ENCODE measurements at places on chromosomes 7 and 10. TPM values are rescaled to one million over a fixed set of nuclear protein-coding genes. Genes with fewer than 3 reads are reported as not detected.

DNA sequence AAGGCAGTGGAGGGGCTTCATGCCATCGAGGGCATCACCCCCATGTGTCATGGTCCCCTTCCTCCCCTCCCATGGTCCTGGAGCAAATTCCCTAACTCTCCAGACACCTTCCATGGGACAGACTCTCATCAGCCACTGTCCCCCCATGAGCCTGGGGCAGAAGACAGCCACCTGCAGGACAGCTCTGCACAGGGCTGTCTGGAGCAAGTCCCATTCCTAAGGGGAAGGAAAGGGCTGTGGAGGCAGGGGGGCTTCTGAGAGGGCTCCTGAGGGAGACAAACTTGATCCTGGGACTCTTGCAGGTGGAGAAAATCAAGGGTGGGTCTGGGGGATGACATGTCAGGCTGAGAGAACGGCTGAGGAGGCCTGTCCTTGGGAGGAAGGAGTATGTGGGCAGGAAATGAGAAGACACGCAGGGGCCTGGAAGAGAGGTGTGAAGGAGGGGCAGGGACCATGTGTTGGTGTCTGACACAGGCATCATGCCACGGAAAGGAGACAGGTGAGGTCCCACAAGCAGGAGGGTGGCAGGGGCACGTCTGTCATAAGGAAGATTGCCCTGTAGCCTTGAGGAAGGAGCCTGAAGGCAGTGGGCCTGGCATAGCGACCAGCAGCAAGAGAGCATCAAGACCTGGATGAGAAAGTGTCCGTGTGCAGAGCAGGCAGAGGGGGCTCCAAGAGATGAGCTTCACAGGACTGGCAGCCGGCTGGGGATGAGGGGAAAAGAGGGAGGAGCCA is 14.4 kb upstream of the GDF10 start:
- no peak for DNase-seq

GRCh38 chr7:95737828-95738505 is 34.4 kb upstream of the DYNC1I1 start:
- no peak for DNase-seq

GRCh38 chr7:2105917-2106316 is 126.8 kb downstream of the MAD1L1 start:
- DNase-seq = no peak

- DNase-seq = no peak
Measured at GRCh38 chr10:49368256-49368655, 27.6 kb downstream of the DRGX start.

DNA sequence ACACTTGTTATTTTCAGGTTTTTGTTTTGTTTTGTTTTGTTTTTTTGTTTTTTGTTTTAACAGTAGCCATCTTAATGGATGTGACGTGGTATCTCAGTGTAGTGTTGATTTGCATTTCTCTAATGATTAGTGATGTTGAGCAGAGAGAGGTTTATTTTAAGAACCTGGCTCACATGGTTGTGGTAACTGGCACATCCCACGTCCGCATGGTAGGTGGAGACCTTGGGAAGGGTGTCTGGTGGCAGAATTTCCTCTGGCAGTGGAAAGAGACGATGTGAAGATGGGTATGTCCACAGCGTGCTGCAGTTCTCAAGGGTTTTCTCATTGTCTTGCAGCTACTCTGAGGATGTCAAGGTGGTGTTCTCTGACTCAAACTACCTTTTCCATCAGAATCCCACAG is 252.2 kb downstream of the GALNT17 start:
- DNase-seq = peak; percentile 76

DNA sequence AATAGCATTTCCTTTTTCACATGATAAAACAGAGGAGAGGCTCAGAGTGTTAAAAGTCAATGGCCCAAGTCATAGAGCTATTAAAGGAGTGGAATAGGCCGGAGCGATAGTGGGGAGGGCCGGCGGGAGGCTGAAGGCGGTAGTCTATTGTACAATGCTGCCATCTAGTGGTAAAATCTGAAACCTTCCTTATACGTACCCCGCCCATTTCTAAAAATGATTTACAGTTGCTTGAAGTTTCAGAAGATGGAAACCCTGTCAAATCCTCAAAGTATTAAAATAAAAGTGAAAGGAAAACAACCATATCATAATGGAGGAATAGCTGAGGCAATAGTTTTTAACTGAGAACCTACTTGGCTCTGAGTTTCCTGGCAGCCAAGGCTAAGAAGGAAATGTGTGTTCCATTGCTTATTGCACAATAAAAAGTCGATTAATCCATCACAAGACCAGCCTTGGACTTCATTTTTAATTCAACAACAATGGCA is 209.1 kb downstream of the CCSER2 start:
- DNase-seq = no peak

DNA sequence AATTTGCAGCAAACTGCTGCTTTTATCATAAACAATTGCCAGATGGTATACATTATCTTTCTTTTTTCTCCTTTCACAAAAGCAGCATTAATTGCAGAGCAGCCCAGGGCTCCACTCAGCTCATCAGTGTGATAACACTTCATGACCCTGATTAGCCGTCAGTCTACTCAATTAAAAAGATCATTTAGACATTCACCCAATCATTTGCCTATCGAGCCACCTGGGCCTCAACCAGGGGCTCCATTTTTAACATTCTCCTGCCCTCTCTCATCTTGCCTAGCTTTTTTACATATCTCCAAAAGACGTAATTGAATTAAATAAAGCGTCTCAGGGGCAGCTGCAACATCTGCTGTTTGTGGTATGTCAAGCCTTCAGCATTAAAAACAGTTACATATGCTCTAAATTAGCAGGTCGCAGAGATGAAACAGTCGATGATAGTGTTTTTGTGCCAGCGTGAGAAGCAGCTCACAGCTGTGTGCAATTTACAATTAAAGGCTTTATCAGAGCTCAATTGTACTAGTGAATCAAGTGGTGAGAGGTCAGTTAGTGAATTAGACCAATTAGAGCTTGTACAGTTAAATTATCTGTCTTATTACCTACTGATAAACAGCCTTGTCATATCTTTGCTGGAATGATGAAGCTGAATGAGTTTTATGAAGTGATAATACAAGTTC is 522.5 kb downstream of the ETV1 start:
- DNase-seq = no peak

GRCh38 chr10:12862459-12862858 is 139.1 kb downstream of the CCDC3 start:
- no peak for DNase-seq

DNA sequence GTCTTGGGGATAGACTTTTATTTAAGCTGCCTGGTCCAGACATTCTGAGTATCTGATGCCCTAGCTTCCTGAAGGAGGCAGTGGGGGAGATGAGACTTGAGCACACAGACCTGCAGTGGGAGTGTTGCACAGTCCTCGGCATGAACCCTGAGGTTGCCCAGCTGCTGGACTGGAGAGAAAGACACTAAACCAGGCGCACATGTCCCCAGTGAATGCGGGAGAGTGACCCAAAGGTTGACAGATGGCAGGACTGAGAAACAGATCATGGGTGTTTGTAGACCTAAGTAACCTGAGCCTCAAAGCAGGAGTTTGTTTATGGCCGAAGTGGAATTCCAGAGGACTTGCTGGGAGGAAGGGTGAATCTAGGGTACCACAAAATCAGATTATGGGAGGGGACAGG is 15.7 kb upstream of the MSRB2 start:
- DNase-seq = no peak

GRCh38 chr7:15747301-15747700 is 60.8 kb upstream of the MEOX2 start:
- no peak for DNase-seq

GRCh38 chr10:119469325-119469707 is 73.2 kb downstream of the RGS10 start:
- no peak for DNase-seq

Gene LARP4B
- 69.8 TPM for total RNA-seq

- no peak for DNase-seq
Measured at GRCh38 chr7:87458148-87458547, 17.3 kb downstream of the ABCB4 start.

Gene MYOZ1
- 8.7 TPM for total RNA-seq

DNA sequence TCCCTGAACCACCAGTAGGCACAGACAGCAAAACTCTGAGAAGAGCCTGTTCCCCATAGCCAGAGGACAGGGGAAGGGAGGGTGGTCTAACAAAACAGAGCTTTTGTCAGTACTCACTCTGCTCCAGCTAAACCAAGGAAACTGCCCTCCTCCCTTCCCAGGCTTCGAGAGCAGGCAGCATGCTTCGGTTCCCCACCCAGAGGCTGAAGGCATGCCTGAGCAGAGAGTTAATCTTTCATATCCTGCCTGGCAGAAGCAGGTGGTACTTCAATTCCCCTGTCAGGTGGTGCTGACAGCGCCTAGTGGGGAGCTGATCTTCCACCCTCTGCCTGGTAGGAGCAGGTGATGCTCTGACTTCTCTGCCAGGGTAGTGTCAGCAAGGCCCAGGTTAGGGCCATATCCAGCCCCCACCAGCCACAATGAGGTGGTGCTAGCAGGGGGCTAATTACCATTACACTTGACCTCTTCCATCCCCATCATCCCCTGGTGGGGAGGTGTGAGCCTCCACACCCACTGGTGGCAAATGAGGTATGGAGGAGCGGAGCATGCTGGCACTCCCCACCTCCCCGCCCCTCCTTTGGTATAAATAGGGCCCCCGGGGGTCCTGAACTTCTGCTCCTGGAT is 35.1 kb downstream of the SDK1 start:
- no peak for DNase-seq

Gene LIPK
- total RNA-seq = not detected

DNA sequence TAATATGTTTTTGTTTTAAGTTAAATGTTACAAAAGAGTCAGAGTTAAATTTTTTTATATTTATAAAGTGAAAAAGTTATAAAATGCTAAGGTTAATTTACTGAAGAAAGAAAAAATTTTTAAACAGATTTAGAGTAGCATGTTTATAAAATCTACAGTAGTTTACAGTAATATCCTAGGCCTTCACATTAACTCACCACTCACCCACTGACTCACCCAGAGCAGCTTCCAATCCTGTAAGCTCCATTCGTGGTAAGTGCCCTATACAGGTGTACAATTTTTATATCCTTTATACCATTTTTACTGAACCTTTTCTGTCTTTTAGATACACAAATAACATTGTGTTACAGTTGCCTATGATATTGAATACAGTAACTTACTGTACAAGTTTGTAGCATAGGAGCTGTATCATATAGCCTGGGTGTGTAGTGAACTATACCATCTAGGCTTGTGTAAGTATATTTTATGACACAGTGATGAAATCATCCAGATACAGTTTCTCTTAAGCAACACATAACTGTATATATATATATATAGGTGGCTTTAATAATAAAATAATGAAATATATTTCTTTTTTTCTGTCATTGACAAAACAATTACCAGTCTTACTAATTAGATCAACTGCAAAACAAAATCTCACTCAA is 79.6 kb downstream of the PTEN start:
- no peak for DNase-seq

DNA sequence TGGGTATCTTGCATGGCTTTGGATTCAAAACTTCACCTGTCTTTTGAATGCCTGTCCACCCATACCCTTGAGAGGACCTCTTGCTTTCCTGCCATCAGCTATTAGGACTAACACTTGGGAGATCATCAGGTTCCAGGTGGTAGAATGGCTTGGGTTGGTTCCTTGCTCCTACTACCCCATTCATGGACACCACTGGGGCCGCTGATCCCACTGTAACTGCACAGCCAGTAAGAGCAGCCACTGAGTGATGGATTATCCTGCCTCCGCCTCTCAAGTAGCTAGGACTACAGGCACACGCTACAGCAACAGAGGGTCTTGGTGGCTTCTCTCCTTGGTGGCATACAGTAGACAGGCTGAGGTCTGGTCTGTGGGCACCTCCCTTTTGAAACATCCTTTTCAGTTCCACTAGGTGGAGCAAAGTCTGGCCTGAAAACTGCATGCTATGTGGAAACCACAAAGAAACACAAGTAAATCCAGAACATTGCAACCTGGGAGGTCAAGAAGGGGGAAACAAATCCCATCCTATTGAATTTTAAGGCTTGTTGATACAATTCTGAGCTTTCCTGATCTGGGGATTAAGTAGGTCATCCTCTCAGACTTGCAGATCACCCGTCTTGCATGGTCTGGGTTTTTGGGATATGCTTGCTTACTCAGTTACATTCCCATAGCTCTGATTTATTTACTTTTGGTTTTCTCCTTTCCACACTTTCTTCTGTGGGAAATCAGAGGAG is 9.4 kb downstream of the WBP1L start:
- no peak for DNase-seq

GRCh38 chr7:21579341-21580072 is 36.7 kb downstream of the DNAH11 start:
- DNase-seq = no peak

Gene SLIT1
- 0.05 TPM for total RNA-seq

DNA sequence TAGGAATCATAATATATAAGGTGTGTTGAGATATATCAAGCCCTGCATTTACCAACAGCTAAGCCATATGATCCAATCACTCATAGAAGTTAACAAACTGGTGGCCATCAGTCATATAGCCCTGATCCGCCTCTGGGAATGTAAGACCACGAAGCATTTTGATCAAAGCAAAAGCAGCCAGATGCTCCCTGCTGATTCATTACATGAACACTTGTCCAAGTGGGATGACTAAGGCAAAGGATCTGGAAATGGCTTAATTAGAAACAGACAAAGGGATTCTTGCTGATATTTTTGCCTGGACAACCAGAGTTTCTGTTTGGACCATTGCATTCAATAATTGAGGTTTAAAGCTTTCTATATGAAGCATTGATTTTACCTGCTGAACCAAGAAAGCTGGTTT is 535.5 kb downstream of the GPAM start:
- DNase-seq = no peak

GRCh38 chr7:142956951-142957623 is 5.1 kb downstream of the KEL start:
- DNase-seq = no peak

Gene GLI3
- 10.5 TPM for total RNA-seq

DNA sequence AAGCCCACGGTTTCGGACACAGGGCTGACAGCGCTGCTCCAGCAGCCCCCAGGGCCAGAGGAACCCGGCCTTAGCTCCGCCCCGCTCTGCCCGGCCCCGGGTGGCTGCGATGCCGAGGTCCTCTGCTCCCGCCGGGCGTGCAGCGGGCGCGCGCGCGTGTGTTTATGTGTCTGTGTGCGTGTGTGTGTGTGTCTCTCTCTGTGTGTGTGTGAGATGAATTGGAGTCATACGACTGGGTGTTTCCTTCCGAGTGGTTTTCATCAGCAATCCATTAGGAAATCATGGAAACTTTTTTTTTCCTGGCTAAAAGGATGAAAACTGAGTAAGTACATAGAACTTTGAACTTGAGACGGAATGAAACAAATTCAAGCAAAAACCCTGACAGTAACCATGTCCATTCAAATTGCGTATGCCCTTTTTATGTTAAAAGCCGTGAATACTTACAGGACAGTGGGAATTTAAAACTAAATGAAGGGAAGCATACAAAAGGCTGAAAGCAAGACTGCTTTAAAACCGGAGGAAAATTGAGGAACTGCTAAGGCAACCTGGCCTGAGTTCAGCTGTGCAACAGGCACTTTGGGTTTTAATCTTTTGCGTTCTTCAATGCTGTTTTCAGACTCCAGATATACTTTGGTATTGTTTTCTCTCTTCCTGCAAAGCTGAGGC is at the start of gene CPED1:
CPED1 (plus strand) TSS at position 121 of the 666 bp plus-strand sequence. CDS start 911 bp downstream, outside the sequence.
- peak; percentile 89 for DNase-seq

DNA sequence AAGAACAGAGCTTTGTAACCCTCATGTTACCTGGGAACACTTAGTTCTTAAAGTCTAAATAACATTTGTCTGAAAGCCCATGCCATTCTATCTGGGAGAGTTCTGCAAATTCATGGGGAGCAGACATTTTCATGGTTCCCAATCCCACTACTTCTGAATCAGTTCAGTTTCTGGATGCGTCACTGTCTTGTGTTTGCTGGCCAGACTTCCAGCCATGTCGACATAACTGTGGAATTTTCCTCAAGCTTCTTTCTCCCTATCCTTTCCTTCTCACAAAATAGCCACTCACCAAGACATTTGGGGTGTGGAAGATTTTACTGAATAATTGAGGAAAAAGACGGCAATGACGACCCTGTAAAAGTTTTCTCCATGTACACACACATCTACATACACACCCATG is 272.5 kb downstream of the NEBL start:
- DNase-seq = no peak

Data from cardiac septum (tissue), 1 donor.